ENCODE measurements at places on chromosomes 1 and 21.

- DNase-seq: peak; percentile 91
Measured at GRCh38 chr1:54861070-54861761, 25.8 kb downstream of the DHCR24 start.

GRCh38 chr21:35529171-35529863, 480.2 kb upstream of the RUNX1 start:
- peak; percentile 25 for DNase-seq

DNA sequence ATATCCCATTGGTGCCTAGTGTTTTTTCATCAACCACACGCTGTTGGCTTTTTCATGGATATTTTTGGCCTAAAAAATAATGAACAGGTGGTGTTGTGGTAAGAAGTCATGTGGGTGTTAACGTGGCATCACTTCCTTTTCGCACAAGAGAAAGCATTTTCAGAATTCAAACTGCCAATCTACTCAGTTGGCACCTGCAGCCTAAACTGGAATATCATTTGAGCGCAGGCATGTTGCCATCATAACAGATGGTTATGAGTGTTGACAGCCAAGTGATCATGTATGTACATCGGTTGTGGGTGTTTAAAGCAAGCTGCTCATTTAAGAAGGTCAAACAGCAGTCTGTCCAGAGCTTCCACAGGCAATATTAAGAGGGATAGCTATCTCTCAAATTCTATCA, 1963.0 kb downstream of the NCAM2 start:
- DNase-seq: no peak

GRCh38 chr1:225519166-225519863, 91.5 kb upstream of the LBR start:
- no peak for DNase-seq

GRCh38 chr1:44505210-44505993, 100.3 kb downstream of the RNF220 start:
- no peak for DNase-seq

- no peak for DNase-seq
Measured at GRCh38 chr1:27021354-27022031, 8.8 kb upstream of the TENT5B start.

- no peak for DNase-seq
Measured at GRCh38 chr1:3521426-3521825, 67.0 kb downstream of the ARHGEF16 start.
